ENCODE measurements at places on chromosomes 3 and 15. TPM values are rescaled to one million over a fixed set of nuclear protein-coding genes. Genes with fewer than 3 reads are reported as not detected.

TATDN2 gene
- 62.9 TPM for total RNA-seq

SLC9A9 gene
- 18.7 TPM for total RNA-seq

NRG4 gene
- not detected for total RNA-seq

PPARG gene
- not detected for total RNA-seq

RARRES1 gene
- total RNA-seq = not detected

CYP19A1 gene
- total RNA-seq = not detected

CCDC191 gene
- total RNA-seq = 52.5 TPM

ISY1 gene
- total RNA-seq = 42.2 TPM

IP6K1 gene
- total RNA-seq = 77.8 TPM

GRCh38 chr3:133487920-133488540 lies 85.5 kb upstream of the CDV3 start:
- no peaks in the 10 kb centered on the region for H3K36me3 ChIP-seq
- H3K4me3 ChIP-seq = no peak overlapping the region
- no peak overlapping the region for H3K27ac ChIP-seq
- no peaks in the 10 kb centered on the region for H3K27me3 ChIP-seq
- peak; percentile 67 for DNase-seq

DNA sequence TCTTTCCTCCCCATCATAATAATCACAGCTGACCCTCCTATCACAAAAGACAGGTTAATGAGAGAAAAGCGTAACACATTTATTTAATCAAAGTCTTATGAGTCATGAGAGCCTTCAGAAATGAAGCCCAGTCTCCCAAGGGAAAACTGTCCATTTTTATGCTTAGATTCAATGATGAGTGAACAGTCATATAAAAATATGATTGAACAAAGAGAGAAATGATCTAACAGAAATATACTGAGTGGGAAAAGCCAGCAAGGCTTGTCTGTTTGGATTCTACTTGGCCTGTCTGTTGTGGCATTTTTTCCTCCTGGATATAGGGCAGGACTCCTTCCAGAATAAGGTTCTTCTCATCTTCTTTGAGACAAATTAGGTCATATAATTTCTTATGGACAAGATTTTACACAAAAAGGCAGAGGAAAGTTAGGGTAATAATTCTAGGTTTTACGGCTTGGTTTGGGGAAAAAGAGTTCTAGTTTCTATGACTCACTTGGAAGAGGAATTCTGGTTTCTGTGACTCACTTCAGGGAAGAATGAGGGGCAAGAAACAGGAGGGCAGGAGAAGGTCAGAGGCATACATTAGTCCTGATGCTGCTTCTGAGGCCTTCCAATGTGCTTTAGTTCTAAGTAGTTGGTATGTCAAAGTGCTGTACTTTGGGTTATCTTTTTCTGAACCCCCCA lies 534.2 kb downstream of the ZIC1 start:
- H3K27ac ChIP-seq = no peak overlapping the region
- H3K36me3 ChIP-seq = no peaks in the 10 kb centered on the region

GRCh38 chr3:110067527-110067926 lies 730.2 kb upstream of the DPPA4 start:
- H3K4me3 ChIP-seq = no peak overlapping the region
- H3K27ac ChIP-seq = no peak overlapping the region

DNA sequence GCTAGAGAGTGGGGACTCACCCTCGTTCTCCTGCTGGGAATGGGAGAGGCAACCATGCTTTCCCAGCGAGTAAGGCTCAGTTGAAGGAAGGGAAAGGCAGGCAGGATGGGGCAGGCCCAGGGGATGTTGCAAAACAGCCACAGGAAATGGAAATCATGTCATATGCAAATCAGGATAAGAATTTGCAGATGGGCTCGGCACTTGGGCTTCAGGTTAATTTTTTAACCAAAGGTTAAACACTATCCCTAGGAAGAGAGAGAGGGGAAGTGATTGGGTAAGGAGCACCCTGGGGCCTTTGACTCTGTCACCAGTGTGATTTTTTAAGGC lies 14.6 kb upstream of the PLA2G4E start:
- peak; percentile 37 for DNase-seq
- no peak overlapping the region for H3K4me3 ChIP-seq
- H3K27me3 ChIP-seq = no peaks in the 10 kb centered on the region
- no peak overlapping the region for H3K27ac ChIP-seq

GRCh38 chr3:64059484-64060175 lies 36.3 kb upstream of the PSMD6 start:
- DNase-seq = no peak
- H3K4me3 ChIP-seq = no peak overlapping the region
- H3K36me3 ChIP-seq = no peaks in the 10 kb centered on the region

- H3K4me1 ChIP-seq = no peaks in the 10 kb centered on the region
- H3K4me3 ChIP-seq = no peak overlapping the region
- H3K27ac ChIP-seq = no peak overlapping the region
Observed at GRCh38 chr3:182183716-182184430, 472.1 kb downstream of the SOX2 start.

- H3K4me3 ChIP-seq = no peak overlapping the region
- no peaks in the 10 kb centered on the region for H3K27me3 ChIP-seq
- H3K36me3 ChIP-seq = no peaks in the 10 kb centered on the region
- no peak overlapping the region for H3K27ac ChIP-seq
Observed at GRCh38 chr3:70264122-70264780, 48.2 kb downstream of the MDFIC2 start.

GRCh38 chr3:120369037-120369467 lies 19.9 kb upstream of the LRRC58 start:
- H3K4me3 ChIP-seq = no peak overlapping the region
- no peaks in the 10 kb centered on the region for H3K4me1 ChIP-seq
- H3K27ac ChIP-seq = no peak overlapping the region
- no peaks in the 10 kb centered on the region for H3K27me3 ChIP-seq

- peak; percentile 17 for DNase-seq
- H3K4me3 ChIP-seq = no peak overlapping the region
- H3K27ac ChIP-seq = peak overlapping the region; percentile 38
- H3K36me3 ChIP-seq = no peaks in the 10 kb centered on the region
Observed at GRCh38 chr3:59247402-59247841, 197.6 kb upstream of the CFAP20DC start.

- peaks cover 15% of the 10 kb centered on the region for H3K27me3 ChIP-seq
- H3K27ac ChIP-seq = no peak overlapping the region
- H3K4me1 ChIP-seq = no peaks in the 10 kb centered on the region
- DNase-seq = no peak
- H3K4me3 ChIP-seq = no peak overlapping the region
Observed at GRCh38 chr3:66604481-66604880, 103.7 kb upstream of the LRIG1 start.

DNA sequence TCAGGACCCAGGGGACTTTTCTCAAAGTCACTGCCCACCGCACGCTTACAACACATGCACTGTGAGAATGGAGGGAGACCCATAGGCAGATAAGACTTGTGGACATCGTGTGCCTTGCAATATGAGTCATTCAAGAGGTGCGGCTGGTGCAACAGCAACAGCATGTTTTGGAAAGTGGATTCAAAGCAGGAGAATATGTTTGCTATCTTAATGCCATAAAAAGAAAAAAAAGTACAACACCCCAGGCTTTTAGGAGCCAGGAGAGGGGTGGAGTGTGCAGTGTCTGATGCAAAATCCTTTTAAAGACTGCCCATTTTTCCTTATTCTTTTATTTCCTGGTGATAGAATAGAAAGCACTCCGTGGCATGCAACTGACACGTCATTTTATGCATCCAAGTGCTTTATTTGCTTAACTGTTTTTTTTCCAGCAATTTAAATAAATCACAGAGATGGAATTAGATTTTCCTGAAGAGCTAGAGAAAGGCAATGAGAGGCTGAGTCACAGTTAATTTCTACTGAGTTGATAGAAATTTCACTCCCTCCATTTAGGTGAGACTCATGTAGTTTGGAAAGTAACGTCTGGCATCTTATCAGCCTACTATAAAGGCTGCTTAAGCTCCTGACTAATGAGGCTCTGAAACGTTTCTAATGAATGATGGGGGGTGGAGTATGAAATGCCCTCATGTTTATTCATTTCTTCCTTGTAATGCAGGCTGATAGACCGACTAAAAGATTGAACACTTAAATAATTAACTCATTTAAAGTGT lies 96.4 kb downstream of the NSUN3 start:
- DNase-seq = no peak
- H3K4me1 ChIP-seq = no peaks in the 10 kb centered on the region
- no peaks in the 10 kb centered on the region for H3K27me3 ChIP-seq
- H3K36me3 ChIP-seq = no peaks in the 10 kb centered on the region

- no peak for DNase-seq
- H3K36me3 ChIP-seq = no peaks in the 10 kb centered on the region
- no peak overlapping the region for H3K4me3 ChIP-seq
- no peaks in the 10 kb centered on the region for H3K4me1 ChIP-seq
Observed at GRCh38 chr3:132284781-132285619, 32.2 kb upstream of the ACP3 start.

- DNase-seq = no peak
- H3K4me1 ChIP-seq = no peaks in the 10 kb centered on the region
- H3K27me3 ChIP-seq = no peaks in the 10 kb centered on the region
- no peak overlapping the region for H3K27ac ChIP-seq
- no peak overlapping the region for H3K4me3 ChIP-seq
- no peaks in the 10 kb centered on the region for H3K36me3 ChIP-seq
Observed at GRCh38 chr3:151707216-151707615, 26.5 kb upstream of the AADACL2 start.

GRCh38 chr3:125045965-125046364 lies 9.8 kb downstream of the HEG1 start:
- H3K4me1 ChIP-seq = no peaks in the 10 kb centered on the region
- no peak for DNase-seq
- no peaks in the 10 kb centered on the region for H3K36me3 ChIP-seq

GRCh38 chr15:40097968-40098476 lies 10.7 kb downstream of the BMF start:
- H3K27me3 ChIP-seq = no peaks in the 10 kb centered on the region
- peaks cover 100% of the 10 kb centered on the region for H3K4me1 ChIP-seq
- no peaks in the 10 kb centered on the region for H3K36me3 ChIP-seq
- H3K4me3 ChIP-seq = no peak overlapping the region

DNA sequence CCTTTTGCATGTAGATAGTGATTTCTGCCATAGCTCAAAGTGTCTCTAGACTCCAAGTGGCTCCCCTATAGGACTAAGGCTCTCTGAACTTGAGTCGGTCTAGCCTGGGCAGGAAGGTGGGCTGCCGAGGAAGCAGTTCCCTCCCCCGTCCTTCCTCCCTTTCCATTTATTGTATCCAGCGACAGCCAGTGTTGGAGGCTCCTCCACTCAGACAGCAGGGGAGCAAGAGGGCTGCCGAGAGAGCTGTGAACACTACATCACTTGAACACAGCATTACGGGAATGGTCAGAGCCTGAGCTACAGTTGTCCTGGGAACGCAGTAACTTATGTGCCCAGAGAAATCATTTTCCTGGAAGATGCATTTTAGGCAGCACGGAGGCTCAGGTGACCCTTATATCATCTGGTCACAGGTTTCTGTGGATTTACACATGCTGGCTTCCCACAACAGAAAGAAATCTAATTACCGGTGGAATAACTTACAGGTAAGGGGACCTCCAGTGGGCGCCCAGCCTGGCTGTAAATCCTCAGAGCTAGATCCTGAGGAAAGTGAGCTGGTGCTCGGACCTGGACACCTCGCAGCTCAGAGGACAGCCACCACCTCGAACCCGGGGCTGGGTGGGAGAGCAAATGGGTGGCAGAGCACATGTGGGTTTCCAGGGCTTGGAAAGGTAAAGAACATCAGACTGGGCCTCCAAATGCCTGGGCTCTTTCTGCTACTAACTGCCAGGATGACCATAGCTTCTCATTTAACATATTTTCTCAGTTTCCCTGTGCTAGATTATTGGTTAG lies 197.1 kb downstream of the UACA start:
- no peak for DNase-seq
- no peaks in the 10 kb centered on the region for H3K36me3 ChIP-seq
- no peak overlapping the region for H3K4me3 ChIP-seq
- no peaks in the 10 kb centered on the region for H3K4me1 ChIP-seq
- H3K27ac ChIP-seq = no peak overlapping the region

DNA sequence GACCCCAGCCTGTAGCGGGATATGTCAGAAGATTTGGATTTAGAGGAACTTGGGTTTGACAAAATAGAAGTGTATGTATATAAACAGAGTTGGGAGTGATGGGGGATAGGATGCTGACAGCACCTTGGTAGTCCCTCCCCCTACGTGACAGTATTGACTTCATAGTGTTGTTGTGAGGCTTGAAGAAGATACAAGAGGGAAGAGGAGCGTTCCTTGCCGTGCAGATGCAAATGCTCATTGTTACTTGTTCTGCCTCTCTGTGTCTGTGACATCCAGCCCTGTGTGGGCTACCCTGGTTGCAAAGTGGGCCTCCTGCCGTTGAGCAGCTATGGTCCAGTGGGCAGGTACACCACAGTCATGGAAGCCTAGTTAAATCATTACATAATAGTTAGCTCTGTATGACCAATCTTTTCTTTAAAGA lies 45.0 kb downstream of the SMAD3 start:
- H3K36me3 ChIP-seq = peaks cover 19% of the 10 kb centered on the region
- peaks cover 81% of the 10 kb centered on the region for H3K4me1 ChIP-seq
- H3K4me3 ChIP-seq = no peak overlapping the region
- peak overlapping the region; percentile 88 for H3K27ac ChIP-seq
- DNase-seq = peak; percentile 87
- H3K27me3 ChIP-seq = no peaks in the 10 kb centered on the region

DNA sequence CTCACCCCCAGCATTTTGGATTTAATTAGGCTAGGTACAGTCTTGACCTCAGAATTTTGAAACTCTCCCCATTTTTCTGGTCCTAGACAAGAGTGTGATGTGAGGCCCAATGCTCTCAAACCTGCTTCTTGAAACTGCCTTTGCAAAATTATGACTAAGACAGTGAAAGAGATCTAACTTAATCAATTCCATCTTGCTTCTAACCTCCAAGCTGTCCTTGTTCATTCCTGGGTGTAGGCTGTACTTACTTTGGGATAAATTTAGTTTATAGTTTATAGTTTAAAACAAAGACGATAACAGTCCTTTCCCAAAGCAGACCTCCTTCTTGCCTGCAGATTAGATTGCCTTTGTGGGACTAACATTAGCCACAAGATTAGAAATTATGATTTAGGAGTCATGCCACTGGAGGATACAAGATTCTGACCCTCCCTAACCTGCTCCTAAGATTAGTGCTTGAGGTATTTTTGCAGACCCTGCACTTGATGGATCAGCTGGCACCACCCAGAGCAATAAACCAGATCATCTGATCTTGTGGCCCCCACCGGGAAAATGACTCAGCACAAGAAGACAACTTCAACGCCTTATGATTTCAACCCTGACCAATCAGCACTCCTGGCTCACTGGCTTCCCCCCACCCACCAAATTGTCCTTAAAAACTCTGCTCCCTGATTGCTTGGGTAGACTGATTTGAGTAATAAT lies 59.6 kb downstream of the CD200R1L start:
- H3K27ac ChIP-seq = no peak overlapping the region
- no peak for DNase-seq
- H3K36me3 ChIP-seq = peaks cover 1% of the 10 kb centered on the region
- no peak overlapping the region for H3K4me3 ChIP-seq
- no peaks in the 10 kb centered on the region for H3K27me3 ChIP-seq

GRCh38 chr3:135034291-135034768 lies 239.3 kb downstream of the EPHB1 start:
- H3K27ac ChIP-seq = no peak overlapping the region
- H3K36me3 ChIP-seq = no peaks in the 10 kb centered on the region
- no peak for DNase-seq
- no peaks in the 10 kb centered on the region for H3K4me1 ChIP-seq

GRCh38 chr3:183108001-183108449 lies 8.7 kb upstream of the MCCC1 start:
- H3K27ac ChIP-seq = no peak overlapping the region
- H3K4me1 ChIP-seq = peaks cover 9% of the 10 kb centered on the region
- no peak for DNase-seq
- no peak overlapping the region for H3K4me3 ChIP-seq
- no peaks in the 10 kb centered on the region for H3K36me3 ChIP-seq

- no peaks in the 10 kb centered on the region for H3K4me1 ChIP-seq
- H3K4me3 ChIP-seq = no peak overlapping the region
Observed at GRCh38 chr3:49625071-49625470, 49.1 kb upstream of the APEH start.

Data from B cell (primary cell).